ENCODE measurements at places on chromosomes 7 and 10.
A peak's percentile ranks its signal among the peaks of the same experiment; 100 is the strongest.

- no peak for DNase-seq
Measured at GRCh38 chr10:14259696-14260566, 70.8 kb downstream of the FRMD4A start.

DNA sequence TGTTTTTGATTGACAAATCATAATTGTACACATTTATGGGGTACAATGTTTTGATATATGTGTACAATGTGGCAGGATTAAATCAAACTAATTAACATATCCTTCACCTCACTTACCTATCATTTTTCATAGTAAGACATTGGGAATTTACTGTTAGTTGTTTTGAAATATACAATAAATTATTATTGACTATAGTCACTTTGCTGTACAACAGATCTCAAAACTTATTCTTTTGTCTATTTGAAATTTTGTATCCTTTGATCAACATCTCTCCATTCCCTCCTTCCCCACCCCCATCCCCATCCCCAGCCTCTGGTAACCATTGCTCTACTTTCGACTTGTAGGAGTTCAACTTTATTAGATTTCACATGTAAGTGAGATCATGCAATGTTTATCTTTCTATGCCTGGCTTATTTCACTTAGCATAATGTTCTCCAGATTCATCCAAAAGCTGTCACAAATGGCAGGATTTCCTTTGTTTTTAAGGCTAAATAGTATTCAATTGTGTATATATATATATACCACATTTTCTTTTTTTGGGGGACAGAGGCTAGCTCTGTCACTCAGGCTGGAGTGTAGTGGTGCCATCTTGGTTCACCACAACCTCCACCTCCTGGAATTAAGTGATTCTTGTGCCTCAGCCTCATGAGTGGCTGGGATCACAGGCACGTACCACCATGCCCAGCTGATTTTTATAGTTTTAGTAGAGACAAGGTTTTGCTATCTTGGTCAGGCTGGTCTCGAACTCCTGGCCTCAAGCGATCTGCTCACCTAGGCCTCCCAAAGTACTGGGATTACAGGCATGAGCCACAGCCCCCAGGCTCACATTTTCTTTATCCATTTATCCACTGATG is 23.3 kb upstream of the SLC26A5 start:
- DNase-seq = no peak

- peak; percentile 7 for DNase-seq
Measured at GRCh38 chr7:73446682-73447081, 13.1 kb downstream of the FZD9 start.

DNA sequence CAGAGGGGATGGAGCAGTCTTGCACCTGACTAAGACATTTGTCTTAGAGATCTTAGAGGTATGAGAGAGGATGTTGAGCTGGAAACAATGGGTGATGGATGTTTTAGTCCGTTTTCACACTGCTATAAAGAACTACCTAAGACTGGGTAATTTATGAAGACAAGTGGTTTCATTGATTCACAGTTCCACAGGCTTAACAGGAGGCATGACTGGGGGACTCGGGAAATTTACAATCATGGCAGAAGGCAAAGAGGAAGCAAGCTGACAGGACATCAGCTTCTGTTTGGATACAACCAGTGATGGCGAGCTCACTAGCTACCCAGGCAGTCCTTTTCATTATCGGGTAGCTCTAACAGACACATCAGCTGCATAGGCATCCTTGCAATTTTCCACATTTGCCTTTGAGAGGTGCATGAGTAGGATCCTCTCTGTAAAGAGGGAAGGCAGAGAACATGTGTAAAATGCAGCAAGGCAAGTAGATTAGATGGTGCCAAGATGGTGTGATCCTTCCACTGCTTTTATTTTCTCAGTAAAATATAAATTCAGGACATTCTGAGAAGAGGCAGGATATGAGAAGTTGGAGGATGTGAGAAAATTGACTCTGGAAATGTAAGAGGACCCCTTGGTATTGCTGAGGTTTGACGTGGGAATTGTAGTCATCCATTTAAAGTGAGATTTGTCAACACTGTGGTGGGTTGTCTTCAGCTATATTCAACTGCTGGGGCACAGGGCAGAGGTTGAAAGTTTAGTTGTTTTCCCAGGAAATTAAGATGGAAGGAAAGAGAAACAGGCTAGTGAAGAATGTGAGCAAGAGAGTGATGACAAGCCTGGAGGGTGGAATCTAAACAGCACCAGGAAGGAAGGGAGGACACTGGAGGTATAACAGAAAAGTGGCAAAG is 1140.0 kb upstream of the AUTS2 start:
- DNase-seq = no peak

DNA sequence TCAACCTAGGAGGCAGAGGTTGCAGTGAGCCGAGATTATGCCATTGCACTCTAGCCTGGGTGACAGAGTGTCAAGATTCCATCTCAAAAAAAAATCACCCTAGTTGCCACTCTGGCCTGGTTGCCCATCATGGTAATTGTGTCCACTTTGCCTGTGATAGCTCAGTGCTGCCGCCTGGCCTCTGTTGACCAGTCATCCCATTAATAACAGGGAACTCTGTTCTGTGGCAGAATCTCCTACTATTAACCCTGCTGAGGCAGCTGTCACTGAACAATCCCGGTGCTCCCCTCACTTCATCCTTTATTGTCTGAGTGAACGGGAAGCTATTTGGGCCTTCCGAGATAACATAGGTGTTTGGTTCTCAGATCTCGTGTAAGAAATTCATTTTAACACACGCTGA is 14.6 kb downstream of the ZNF3 start:
- DNase-seq = no peak

DNA sequence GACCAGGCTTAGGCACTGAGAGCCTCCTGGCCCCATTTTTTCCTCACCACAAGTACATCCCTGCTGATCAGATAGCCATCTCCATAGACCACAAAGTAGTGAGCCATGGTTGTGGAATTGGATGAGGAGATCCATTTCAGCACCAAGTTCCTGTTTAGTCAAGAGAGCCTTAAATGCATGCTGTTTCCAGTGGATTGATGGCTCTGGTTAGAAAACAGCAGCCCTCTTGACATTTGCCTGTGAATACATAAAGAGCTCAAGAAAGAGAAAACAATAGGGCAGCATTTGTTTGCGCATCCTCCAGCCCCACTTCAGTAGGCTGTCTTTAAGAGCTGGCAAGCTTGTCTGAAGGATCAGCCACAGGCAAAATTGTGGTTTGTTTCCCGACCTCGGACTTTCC is 251.2 kb downstream of the POU6F2 start:
- no peak for DNase-seq

- DNase-seq = no peak
Measured at GRCh38 chr10:22481687-22482539, 136.6 kb downstream of the SPAG6 start.

- DNase-seq = no peak
Measured at GRCh38 chr10:101568054-101568745, 19.9 kb downstream of the POLL start.

- no peak for DNase-seq
Measured at GRCh38 chr10:86757113-86757972, 924 bp downstream of the BMPR1A start.

DNA sequence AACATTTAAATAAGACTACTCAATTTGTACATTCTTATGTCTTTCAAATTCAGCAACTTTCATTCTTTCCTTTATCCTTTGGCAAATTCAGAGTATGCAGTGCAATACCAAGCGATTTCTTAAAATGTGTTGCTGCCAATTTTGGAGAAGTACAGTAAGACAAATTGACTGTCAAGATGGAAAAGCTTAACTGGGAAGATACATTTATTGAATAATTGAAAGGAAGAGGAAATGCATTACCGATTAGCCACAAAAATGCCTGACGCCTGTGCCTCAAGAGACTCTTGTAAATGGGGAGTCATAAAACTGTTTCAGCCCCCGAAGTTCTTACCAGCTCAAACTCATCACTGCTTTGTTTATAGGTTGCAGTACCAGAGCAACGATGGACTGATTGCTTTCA is 373.3 kb upstream of the GALNT17 start:
- DNase-seq = no peak

DNA sequence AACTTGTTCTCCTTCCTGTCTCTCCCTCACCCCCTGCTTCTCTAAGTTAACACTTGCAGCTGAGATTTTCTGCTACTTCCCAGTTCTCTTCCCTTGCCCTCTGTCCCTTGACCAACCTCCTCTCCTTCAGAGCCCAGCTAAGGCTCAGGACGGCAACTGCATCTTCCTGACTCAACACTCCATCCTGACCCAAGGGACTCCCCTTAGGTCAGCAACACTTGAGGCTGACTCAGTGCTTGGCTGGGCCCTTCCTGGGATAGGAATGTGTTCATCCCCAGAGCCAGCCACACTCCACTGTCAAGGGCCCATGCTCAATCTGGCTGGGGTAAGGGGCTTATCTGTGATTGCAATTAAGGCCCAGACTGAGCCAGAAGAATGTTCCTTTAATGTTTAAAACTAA is 3.4 kb downstream of the CALHM2 start:
- no peak for DNase-seq

GRCh38 chr10:92264249-92264648 is 26.6 kb downstream of the CPEB3 start:
- no peak for DNase-seq

DNA sequence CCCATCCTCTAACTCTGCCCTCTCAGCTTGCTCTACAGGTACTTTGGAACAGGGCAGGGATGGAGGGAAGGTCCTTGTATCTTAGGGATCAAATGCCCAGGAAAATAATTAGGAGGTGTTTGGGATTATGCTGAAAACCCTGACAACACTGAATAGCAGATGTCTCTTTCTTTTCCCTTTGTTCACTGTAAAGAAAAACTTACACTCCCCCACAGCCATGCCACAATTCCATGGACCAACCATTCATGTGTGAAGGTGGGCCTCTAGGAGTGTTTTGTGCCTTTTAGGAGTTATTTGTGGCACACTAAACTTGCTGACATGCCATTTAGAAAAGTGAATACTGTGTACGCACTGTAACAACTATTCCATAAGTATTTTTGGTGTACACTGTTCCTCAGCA is 108.1 kb downstream of the SNX10 start:
- DNase-seq = no peak

DNA sequence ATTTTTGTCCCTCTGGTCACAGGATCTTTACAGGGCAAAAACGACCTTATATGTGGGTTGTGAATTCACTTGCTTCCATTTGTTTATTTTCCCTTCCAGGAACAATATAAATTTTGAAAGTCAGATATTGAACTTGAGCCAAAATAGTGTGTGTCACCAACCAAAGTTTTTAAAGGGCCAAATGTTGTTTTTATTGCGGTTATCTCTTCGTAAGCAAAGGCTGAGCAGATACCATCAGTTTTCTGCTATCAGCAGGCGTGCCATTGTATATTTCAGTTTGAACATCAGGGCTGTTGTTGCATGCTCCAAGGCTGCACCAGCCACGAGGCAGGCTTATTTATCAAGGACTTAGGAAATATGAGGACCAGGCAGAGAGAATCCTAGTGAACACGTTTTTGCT is 160.3 kb downstream of the PAXIP1 start:
- DNase-seq = no peak

GRCh38 chr7:12570534-12571461 is at the start of gene SCIN:
TSS of gene SCIN (plus strand) at chr7:12570720. CDS start at chr7:12570787, 67 bp downstream.
- no peak for DNase-seq

DNA sequence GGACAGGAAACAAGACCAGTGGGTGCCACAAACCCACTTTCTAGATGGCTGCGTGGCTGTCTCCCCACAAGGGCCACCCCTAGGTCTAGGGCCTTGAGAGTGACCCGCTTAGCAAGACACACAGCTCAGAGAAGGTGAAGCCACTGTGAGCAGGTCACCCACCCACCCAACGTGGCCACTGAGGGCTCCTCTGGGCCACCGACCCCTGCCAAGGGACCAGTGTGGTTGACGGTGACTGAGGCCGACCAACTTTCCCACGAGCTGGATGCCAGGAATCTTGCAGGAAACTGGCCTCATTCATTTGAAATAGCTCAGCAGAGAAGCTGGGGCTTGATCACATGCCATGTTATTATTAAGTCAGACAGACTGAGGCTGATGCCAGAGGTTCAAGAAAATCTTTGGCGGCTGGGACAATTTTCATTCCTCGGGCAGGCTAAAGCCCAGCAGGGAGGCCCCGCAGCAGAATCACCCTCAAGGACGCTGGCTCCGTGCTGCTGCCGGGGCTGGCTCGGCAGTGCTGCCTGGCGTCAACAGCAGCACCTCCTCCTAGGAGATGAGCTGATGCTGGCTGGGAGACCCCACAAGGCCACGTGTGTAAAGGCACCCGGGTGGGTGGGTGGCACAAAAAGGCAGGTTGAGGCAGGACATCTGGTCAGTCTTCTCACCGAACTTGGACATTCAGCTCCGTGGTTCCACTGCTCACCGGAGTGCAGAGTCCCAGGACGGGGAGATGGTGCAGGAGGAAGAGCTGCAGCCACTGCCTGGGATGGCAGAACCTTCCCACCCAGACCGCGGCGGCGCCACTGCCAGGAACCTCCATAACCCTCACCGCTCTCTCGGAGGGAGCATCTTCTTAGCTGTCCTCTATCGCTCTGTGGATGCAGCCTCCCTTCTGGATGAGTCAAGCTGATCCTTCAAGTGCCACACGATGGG is 57.8 kb downstream of the ZRANB1 start:
- no peak for DNase-seq

- no peak for DNase-seq
Measured at GRCh38 chr10:103775776-103776175, 79.6 kb downstream of the SH3PXD2A start.

- no peak for DNase-seq
Measured at GRCh38 chr7:47183862-47184590, 397.9 kb downstream of the TNS3 start.

DNA sequence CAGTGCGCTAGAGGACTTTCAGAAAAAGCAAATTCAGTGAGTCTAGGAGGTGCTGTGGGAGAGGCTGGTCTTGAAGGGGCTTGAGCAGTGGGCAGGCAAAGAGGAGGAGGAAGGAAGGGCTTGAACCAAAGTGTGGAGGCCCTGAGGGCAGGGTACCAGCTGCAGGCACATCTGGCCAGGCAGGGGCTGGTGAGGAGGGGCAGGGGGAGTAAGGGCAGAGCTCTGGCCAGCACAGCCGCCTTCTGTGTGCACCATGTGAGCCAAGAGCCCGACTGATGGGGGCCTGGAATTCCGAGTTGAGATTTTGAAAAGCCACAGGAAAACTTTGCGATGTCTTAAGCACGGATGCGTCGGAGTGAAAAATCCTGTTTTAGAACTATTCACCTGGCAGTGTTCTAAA is 74.5 kb downstream of the PRPF18 start:
- DNase-seq = no peak

DNA sequence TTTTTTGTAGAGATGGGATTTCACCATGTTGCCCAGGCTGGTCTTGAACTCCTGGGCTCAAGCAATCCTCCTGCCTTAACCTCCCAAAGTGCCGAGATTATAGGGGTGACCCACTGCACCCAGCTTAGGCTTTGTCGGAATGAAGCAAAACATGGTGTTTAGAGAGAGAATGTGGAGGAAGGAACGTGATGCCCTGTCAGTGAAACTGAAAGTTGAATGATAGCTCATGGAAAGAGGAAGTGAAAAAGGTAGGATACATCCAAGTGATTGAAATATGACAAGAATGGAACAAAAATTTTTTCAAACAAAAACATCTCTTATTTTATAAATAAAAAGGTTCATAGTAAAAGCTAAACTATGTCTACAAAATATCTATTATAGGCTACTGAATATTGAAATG is 5.9 kb downstream of the AKAP9 start:
- no peak for DNase-seq

DNA sequence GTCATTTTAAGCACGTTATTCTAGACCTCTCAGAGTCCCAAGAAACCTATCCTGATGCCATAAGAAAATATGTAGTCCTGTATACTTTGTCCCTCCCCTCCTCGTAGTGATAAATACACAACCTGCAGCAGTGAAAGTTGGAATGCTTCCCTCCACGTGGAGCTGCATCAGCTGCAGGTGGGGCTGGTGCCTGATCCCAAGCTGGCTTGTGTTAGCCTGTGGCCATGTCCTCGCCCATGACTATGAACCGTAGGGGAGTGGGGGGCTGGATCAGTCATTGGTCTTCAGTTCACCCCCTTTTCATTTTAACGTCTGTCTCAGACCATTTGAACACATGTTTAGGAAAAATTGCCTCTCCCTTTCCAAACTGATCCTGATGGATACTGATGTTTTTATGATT is 171.4 kb upstream of the HABP2 start:
- no peak for DNase-seq

All from cerebellar nuclear complex (tissue), 1 donor.